ENCODE measurements at places on chromosomes 7 and 10.

- H3K27ac ChIP-seq: peak overlapping the region; percentile 16
- no peak for DNase-seq
- no peaks in the 10 kb centered on the region for H3K27me3 ChIP-seq
Measured at GRCh38 chr7:56046721-56047445, 4.4 kb downstream of the PSPH start.

GRCh38 chr10:11209830-11210181 lies 192.1 kb downstream of the CELF2 start:
- DNase-seq: peak; percentile 34
- H3K27ac ChIP-seq: no peak overlapping the region
- no peaks in the 10 kb centered on the region for H3K27me3 ChIP-seq
- no peaks in the 10 kb centered on the region for H3K36me3 ChIP-seq
- H3K4me1 ChIP-seq: peaks cover 47% of the 10 kb centered on the region
- H3K4me3 ChIP-seq: no peak overlapping the region

GRCh38 chr7:137564677-137565076 lies 221.1 kb upstream of the PTN start:
- no peaks in the 10 kb centered on the region for H3K4me1 ChIP-seq
- DNase-seq: no peak
- H3K4me3 ChIP-seq: no peak overlapping the region
- H3K27me3 ChIP-seq: no peaks in the 10 kb centered on the region
- no peaks in the 10 kb centered on the region for H3K36me3 ChIP-seq

- no peak overlapping the region for H3K27ac ChIP-seq
- H3K27me3 ChIP-seq: no peaks in the 10 kb centered on the region
- DNase-seq: no peak
Measured at GRCh38 chr7:139757968-139758367, 19.8 kb downstream of the HIPK2 start.

GRCh38 chr7:55120501-55121198 lies 101.8 kb downstream of the EGFR start:
- H3K36me3 ChIP-seq: no peaks in the 10 kb centered on the region
- no peak for DNase-seq
- H3K4me1 ChIP-seq: peaks cover 46% of the 10 kb centered on the region
- H3K27me3 ChIP-seq: no peaks in the 10 kb centered on the region
- H3K27ac ChIP-seq: peak overlapping the region; percentile 92

- no peaks in the 10 kb centered on the region for H3K27me3 ChIP-seq
- no peaks in the 10 kb centered on the region for H3K36me3 ChIP-seq
- no peak for DNase-seq
- H3K4me3 ChIP-seq: no peak overlapping the region
- H3K4me1 ChIP-seq: no peaks in the 10 kb centered on the region
Measured at GRCh38 chr7:102261451-102261850, 25.2 kb upstream of the SH2B2 start.
